ENCODE measurements at places on chromosomes 12 and 14.

DNA sequence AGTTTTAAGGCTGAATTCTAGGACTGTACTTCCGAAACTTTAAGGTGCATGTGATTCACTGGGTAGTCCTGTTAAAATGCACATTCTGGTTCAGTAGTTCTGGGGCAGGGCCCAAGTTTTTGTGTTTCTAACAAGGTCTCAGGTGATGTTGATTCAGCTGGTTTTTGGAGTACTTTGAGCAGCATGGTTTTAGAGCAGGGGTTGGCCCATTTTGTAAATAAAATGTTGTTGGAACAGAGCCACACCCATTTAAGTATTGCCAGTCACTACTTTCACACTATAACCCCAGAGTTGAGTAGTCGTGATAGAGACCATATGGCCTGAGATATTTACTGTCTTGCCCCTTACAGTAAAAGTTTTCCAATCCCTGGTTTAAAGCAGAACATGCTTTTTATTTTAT is 111.3 kb downstream of the SYNE2 start:
- DNase-seq = no peak

- DNase-seq = no peak
These were observed 103.8 kb upstream of the VRK1 start for GRCh38 chr14:96693252-96693820.

DNA sequence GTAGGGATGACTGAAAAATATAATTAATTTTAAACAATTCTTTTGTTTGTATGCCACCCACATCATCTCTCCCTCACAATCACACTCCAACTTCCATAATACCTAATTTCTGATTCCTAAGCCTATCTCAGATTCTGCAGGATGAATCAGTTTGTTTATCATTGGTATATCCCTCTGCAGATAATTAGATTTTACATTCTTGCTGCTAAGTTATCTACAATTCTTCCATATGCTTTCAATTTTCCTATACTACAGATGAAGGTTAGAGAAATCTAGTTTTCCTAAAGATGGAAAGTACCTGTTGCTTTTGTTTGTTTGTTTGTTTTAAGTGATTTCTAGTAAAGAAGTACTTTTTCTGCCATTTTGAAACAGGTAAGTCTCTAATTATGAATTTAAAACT is 105.3 kb downstream of the ANKS1B start:
- DNase-seq = no peak

DNA sequence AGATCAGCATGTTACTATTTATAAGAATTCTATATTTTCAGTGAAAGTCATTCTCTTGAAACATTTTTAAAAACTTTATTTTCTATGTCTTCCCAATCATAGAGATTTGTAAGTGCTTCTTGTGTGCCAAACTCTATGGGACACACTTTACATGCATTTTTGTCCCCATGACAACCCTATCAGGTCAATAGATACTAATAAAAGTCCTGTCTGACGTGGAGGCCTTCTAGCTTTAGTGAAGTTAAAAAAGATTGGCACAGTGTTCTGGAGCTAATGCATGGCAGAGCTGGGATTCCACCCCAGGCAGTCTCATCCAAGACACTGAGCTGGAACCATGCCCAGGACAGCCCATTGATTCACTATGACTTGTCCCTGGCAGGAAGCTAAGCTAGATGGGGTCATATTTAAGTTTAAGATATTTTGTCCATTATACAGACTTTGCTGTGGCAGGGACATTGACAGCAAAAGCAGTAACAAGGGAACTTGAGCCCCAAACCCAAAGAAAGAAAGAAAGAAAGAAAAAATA is 28.1 kb downstream of the TTC6 start:
- DNase-seq = no peak

- DNase-seq = no peak
These were observed 27.2 kb downstream of the CALM1 start for GRCh38 chr14:90424075-90424474.

- peak; percentile 49 for DNase-seq
These were observed 46.3 kb upstream of the FBXO21 start for GRCh38 chr12:117236456-117237001.

DNA sequence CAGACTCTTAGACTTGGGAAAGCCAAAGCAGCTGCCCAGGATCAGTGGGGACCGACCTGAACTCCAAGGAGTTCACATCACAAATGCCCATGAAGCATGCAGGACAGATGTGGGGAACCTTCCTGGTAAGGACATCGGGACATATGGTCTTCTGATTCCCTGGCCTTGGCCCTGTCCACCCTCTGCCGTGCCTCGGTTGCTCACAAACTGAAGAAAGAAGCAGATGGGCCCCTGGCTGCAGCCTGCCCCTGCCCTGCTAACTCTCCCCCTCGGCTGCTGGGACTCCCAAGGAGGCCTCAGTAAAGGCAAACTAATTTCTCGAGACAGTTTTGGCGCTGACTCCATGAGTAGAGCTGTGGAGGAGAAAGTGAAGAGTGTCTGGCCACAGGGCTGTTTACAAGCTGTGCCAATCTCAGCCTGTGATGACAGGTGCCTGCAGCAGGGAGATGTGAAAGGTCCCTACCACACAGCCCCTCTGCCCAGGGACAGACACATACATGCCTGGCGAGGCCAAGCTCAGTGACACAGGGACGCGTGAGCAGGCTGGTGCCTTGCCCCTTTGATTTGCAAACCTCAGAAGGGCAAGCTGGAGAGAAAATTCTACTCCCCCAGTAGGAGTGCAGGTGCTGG is 48.6 kb downstream of the ISCA2 start:
- DNase-seq = no peak

DNA sequence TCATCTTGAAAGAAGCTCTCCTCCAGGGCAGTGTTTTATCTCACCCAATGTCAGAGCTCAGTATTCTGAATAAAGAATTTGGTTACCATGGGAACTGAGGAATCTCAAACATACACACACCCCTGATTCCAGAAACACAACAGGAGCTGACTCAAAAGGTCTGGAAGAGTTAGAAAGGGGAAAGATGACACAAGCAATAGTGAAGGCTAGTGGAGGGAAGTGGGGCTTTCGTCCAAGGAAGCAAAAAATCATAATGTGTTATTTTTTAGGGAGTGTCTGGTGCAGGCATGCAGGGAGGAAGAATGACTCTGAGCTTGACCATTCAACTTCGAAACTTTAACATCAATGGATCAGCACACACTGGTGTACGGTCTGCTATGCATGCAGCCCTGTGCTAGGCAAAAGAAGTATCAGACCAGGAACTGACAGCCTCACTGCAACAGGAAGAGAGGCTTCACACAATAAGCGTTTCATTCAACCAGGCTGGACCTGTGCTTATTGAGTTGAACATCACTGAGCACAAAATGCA is 20.3 kb downstream of the HEBP1 start:
- DNase-seq = no peak

- no peak for DNase-seq
These were observed 112.0 kb downstream of the GPHN start for GRCh38 chr14:66619952-66620351.

DNA sequence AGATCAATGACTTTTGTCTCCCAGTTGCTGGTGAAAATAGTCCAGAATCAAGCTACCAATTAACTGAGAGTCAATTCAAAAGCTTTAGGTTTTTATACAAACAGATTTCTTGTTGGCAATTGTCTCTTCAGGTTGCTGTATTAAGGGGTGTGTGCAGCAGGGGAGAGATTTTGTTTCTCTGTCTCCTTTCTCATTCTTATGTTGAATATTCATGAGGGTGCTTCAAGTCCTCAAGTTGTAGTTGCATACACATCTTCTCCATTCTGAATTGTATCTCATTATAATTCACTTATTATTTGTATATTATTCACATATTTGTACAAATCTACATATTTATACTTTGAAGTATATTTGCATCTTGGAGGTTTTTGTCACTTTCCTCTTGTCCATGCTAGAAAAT is 126.7 kb upstream of the PTPRQ start:
- no peak for DNase-seq

Measured in NCI-H1048 (cell line).